IMR-90 (cell line): ENCODE measurements at places on chromosomes 1 and 21. TPM values are rescaled to one million over a fixed set of nuclear protein-coding genes. Genes with fewer than 3 reads are reported as not detected.

TDRD10 gene
- not detected in 2 replicates for total RNA-seq

KRTAP10-2 gene
- total RNA-seq: not detected in 2 replicates

GJA8 gene
- not detected in 2 replicates for total RNA-seq

TENT5C gene
- total RNA-seq: 4.1 and 5.3 TPM in 2 replicates

DNA sequence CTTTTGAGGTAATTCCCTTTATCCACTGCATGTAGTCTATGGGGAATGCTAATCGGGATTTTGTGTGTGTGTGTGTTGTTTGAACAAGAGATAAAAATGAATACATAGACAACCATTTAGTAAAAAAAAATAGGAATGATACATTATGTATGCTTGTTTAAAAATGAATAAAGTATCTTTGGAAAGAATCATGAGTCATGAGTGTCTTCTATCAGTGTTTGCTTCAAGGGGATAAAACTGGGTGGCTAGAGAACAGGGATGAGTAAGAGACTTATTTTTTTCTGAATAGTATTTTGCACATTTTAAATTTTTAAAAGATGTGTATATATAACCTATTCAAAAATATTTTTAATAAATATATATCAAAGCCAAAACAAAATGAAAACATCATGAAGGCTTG lies 839.4 kb upstream of the ADGRL4 start:
- H3K27me3 ChIP-seq: no peaks in the 10 kb centered on the region
- DNase-seq: peak; percentile 82
- H3K4me1 ChIP-seq: peaks cover 2% of the 10 kb centered on the region; the same call in 1 of the 2 replicates
- H3K27ac ChIP-seq: no peak overlapping the region
- no peak overlapping the region for H3K4me3 ChIP-seq

GRCh38 chr21:27787046-27787445 lies 820.2 kb upstream of the ADAMTS5 start:
- H3K4me3 ChIP-seq: no peak overlapping the region
- H3K36me3 ChIP-seq: no peaks in the 10 kb centered on the region
- H3K27me3 ChIP-seq: no peaks in the 10 kb centered on the region
- no peaks in the 10 kb centered on the region for H3K4me1 ChIP-seq

- H3K27me3 ChIP-seq: no peaks in the 10 kb centered on the region
- no peaks in the 10 kb centered on the region for H3K4me1 ChIP-seq
- H3K36me3 ChIP-seq: no peaks in the 10 kb centered on the region
- H3K4me3 ChIP-seq: no peak overlapping the region
- no peak overlapping the region for H3K27ac ChIP-seq
- no peak for DNase-seq
Measured at GRCh38 chr1:63461661-63462230, 61.3 kb downstream of the ITGB3BP start.

DNA sequence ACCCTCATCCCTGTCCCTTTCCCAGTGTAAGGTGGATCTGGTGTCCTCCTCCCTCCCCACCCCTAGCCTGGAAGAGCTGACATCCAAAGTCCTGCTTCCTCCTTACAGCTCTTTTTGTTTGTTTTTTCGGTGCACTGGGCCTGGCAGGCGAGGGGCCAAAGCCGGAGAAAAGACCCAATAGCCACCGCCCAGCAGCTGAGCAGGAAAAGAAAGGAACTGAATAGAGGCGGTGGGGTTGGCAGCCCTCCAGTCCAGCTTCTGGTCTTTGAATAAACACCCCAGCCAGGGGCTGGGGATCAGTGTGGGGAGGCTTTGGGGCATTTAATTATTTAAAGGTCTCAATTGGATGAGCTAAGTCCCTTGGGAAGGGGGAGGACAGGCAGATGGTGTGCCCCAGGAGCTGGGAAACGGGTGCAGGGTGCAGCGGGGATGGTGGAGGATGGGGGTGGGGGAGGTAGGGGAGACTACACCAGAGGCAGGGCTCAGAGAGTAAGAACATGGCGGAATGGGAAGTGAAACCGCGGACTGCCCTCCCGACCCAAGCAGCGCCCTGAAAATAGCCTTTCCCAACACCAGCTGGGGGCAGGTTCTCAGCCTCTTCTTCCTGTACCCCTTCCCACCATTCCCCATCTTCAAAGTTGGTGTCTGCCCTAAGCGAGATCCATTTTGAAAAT lies 20.2 kb downstream of the BTG2 start:
- no peak overlapping the region for H3K4me3 ChIP-seq
- DNase-seq: no peak
- peaks cover 57% of the 10 kb centered on the region for H3K27me3 ChIP-seq

DNA sequence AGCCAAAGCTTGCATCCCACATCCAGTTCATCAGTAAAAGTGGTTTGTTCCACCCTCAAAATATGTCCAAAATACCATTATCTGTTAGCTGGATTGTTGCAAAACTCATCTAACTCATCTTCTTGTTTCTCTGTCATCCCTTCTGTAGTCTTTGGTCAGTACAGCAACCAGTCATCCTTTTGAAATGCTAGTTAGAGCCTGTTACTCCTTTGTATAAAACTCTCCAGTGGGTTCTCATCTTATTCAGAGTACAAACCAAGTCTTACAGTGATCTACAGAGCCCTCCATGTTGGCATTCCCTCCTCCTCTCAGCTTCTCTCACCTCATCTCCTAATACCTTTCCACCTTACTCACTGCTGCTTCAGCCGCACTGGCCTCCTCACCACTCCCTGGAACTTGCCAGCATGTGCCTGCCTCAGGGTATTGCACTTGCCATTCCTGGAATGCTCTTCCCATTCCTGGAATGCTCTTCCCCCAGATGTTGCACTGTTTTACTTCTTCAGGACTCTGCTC lies 70.6 kb downstream of the LAMC1 start:
- H3K27ac ChIP-seq: peak overlapping the region; percentile 50; the same call in 1 of the 2 replicates
- H3K27me3 ChIP-seq: no peaks in the 10 kb centered on the region
- DNase-seq: peak; percentile 82
- H3K36me3 ChIP-seq: no peaks in the 10 kb centered on the region

GRCh38 chr1:184803180-184803492 lies 48.5 kb upstream of the EDEM3 start:
- peak overlapping the region; percentile 59; the same call in 1 of the 2 replicates for H3K27ac ChIP-seq
- no peak overlapping the region for H3K4me3 ChIP-seq
- H3K27me3 ChIP-seq: no peaks in the 10 kb centered on the region
- peaks cover 1% of the 10 kb centered on the region; the same call in 1 of the 2 replicates for H3K36me3 ChIP-seq
- peak; percentile 61 for DNase-seq

DNA sequence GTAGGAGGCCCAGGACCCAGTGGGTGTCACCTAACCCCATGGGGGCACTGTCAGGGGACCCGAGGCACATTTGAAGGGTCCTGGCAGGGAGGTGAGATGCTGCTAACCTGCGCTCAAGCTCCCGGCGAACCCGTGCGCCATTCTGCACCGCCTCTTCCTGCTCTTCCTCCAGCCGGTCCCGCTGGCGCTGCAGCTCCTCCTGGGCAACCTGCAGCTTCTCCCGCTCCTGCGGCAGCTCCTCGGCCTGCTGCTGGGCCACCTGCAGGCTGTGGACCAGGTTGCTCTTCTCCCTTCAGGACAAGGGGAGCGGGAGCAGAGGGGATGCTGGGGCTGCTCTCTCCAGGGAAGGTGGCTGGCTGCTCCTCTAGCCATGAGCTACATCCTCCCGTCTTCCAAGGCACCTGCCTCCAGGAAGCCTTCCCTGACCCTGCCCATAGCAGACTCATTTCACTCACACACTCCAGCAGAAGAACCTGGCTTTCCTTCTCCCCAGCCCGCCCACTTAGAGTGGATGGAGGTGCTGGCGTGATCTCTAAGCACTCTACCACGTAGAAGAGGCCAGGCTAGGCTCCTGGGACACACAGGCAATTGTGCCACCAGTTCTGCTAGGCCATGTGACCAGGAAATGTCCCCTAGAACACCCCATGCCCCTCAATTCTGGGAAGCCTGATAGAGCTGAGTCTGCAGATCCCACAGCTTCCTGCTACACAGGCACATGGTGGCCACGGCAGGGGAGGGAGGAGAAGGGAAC lies 15.2 kb upstream of the NBPF1 start:
- no peaks in the 10 kb centered on the region for H3K4me1 ChIP-seq
- DNase-seq: no peak
- no peak overlapping the region for H3K4me3 ChIP-seq
- H3K27ac ChIP-seq: no peak overlapping the region
- no peaks in the 10 kb centered on the region for H3K27me3 ChIP-seq

GRCh38 chr1:234212764-234213657 lies 160.2 kb upstream of the COA6 start:
- no peaks in the 10 kb centered on the region for H3K4me1 ChIP-seq
- peak; percentile 26 for DNase-seq
- H3K27ac ChIP-seq: no peak overlapping the region

DNA sequence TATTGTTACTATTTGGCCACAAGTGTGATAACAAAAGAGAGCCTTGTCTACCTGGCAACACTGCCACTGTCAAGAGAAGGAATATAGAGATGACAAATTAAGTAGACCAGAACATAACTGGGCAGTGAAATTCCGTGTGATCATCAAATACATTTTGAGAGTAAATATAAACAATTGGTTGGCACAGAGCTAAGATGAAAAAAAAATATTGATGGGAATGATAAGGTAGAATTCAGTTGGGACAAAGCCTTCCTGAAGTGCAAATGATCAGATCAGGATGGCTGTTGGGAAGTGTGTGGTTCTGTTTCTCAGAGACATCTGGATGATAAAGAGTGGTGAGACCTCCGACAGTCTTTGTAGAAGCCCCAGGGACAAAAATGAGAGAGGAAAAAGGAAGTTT lies 205.5 kb upstream of the CAMK1G start:
- no peak overlapping the region for H3K27ac ChIP-seq
- H3K4me3 ChIP-seq: no peak overlapping the region
- no peak for DNase-seq
- no peaks in the 10 kb centered on the region for H3K27me3 ChIP-seq

- no peaks in the 10 kb centered on the region for H3K36me3 ChIP-seq
- DNase-seq: no peak
- H3K4me1 ChIP-seq: no peaks in the 10 kb centered on the region
- H3K27me3 ChIP-seq: peaks cover 43% of the 10 kb centered on the region
Measured at GRCh38 chr1:10733474-10734366, 62.7 kb downstream of the CASZ1 start.

- DNase-seq: no peak
- H3K36me3 ChIP-seq: no peaks in the 10 kb centered on the region
- H3K4me1 ChIP-seq: no peaks in the 10 kb centered on the region; the same call in 1 of the 2 replicates
- H3K27ac ChIP-seq: no peak overlapping the region
- no peak overlapping the region; the same call in 1 of the 2 replicates for H3K4me3 ChIP-seq
Measured at GRCh38 chr1:119000371-119001180, 12.4 kb upstream of the TBX15 start.

GRCh38 chr1:53138991-53139884 lies 3.2 kb downstream of the SLC1A7 start:
- peaks cover 21% of the 10 kb centered on the region for H3K4me1 ChIP-seq
- H3K27me3 ChIP-seq: no peaks in the 10 kb centered on the region
- H3K27ac ChIP-seq: peak overlapping the region; percentile 43
- no peak overlapping the region for H3K4me3 ChIP-seq
- DNase-seq: peak; percentile 43

- H3K27ac ChIP-seq: no peak overlapping the region
- H3K4me1 ChIP-seq: no peaks in the 10 kb centered on the region
- DNase-seq: no peak
- H3K36me3 ChIP-seq: no peaks in the 10 kb centered on the region
- H3K4me3 ChIP-seq: no peak overlapping the region
Measured at GRCh38 chr1:89311757-89312156, 39.1 kb upstream of the GBP5 start.

- H3K27ac ChIP-seq: peak overlapping the region; percentile 81
- H3K4me3 ChIP-seq: no peak overlapping the region
- H3K4me1 ChIP-seq: peaks cover 3% of the 10 kb centered on the region
- H3K27me3 ChIP-seq: no peaks in the 10 kb centered on the region
Measured at GRCh38 chr1:109151146-109151990, 37.5 kb downstream of the ELAPOR1 start.

DNA sequence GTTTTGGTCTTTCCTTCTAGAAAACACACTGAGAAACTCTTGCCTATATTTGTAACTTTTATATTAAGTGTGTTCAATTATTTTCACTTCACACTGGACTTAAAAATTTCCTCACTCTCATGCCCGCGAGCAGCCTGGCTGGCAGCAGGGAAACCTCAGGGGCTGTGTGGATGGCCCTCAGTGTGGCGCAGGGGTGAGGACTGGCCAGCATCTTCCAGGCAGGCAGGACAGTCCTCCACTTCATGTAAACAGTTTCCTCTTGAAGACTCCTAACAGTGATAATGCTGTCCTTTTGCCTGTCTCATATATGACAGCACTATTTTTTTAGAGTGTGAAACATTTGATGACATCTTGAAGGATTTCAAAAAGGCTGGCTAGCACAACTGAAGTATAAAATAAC lies 618.6 kb downstream of the KIF26B start:
- H3K27ac ChIP-seq: peak overlapping the region; percentile 44; the same call in 1 of the 2 replicates
- H3K4me1 ChIP-seq: peaks cover 13% of the 10 kb centered on the region
- H3K4me3 ChIP-seq: no peak overlapping the region
- no peaks in the 10 kb centered on the region for H3K27me3 ChIP-seq
- no peaks in the 10 kb centered on the region for H3K36me3 ChIP-seq

GRCh38 chr1:147273409-147274336 lies 31.2 kb downstream of the CHD1L start:
- peak; percentile 87 for DNase-seq
- H3K4me1 ChIP-seq: peaks cover 6% of the 10 kb centered on the region
- no peaks in the 10 kb centered on the region for H3K27me3 ChIP-seq
- peaks cover 19% of the 10 kb centered on the region for H3K36me3 ChIP-seq
- H3K27ac ChIP-seq: peak overlapping the region; percentile 51; the same call in 1 of the 2 replicates
- no peak overlapping the region for H3K4me3 ChIP-seq

- DNase-seq: no peak
- H3K4me3 ChIP-seq: no peak overlapping the region
- H3K27me3 ChIP-seq: no peaks in the 10 kb centered on the region
- peaks cover 25% of the 10 kb centered on the region for H3K36me3 ChIP-seq
- H3K4me1 ChIP-seq: peaks cover 2% of the 10 kb centered on the region; the same call in 1 of the 2 replicates
Measured at GRCh38 chr1:220149742-220150141, 55.8 kb downstream of the IARS2 start.

GRCh38 chr21:28798798-28799197 lies 193.9 kb downstream of the LTN1 start:
- H3K36me3 ChIP-seq: no peaks in the 10 kb centered on the region
- H3K27ac ChIP-seq: no peak overlapping the region; the same call in 1 of the 2 replicates

DNA sequence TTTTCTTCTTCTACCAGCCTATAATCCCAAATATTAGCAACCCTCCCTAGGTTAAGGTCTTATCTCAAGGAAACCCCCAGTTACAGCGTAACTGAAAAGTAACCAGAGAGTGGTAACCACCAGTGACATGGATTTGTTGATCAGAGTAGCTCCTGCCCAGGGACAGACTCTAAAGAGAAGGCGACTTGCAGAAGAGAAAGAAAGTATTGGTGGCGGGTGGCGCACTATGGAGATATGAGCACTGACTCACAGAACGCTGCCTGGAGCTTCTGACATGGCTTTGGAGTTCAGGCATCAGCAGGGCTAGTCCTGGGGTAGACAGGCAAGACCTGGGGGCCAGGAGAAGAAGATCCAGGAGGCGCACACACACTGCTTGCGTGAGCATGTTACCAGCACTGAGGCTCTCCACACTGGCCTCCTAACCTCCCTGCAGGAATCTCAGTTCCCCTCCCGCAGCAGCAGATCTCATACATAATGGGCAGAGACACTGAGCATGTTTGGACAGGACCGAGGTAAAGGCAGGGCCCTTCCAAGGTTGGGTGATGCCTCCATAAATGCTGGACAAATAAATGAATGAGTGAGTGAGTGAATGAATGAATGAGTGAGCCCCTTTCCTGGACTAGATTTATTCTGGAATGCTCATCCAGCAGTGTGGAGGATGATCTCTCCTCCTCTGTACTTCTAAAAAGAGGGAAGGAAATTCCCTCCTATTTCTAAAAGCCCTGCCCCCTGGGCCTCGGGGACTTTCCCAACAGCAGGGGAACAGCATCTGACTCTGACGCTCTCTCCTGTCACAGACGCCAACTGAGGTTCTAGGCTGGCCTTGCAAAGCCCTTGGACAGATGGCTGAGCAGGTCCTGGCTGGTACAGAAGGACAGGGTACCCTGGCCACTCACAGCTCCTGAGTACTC lies 175.5 kb downstream of the CLIC6 start:
- peaks cover 51% of the 10 kb centered on the region for H3K36me3 ChIP-seq
- H3K4me3 ChIP-seq: no peak overlapping the region
- peak; percentile 71 for DNase-seq
- H3K4me1 ChIP-seq: peaks cover 43% of the 10 kb centered on the region
- H3K27me3 ChIP-seq: no peaks in the 10 kb centered on the region
- peak overlapping the region; percentile 63; the same call in 1 of the 2 replicates for H3K27ac ChIP-seq
